Activated CD4-positive, alpha-beta memory T cell treated with anti-CD3 and anti-CD28 coated beads, Interleukin-2, amount 10 ng/mL, durations not matched to agents 7 days and 5 days (primary cell): ENCODE measurements at places on chromosomes 12 and 14. TPM values are rescaled to one million over a fixed set of nuclear protein-coding genes. Genes with fewer than 3 reads are reported as not detected.
A peak's percentile ranks its signal among the peaks of the same experiment; 100 is the strongest.

GRCh38 chr14:58871573-58871972, 233.8 kb downstream of the DACT1 start:
- DNase-seq, result no peak

GRCh38 chr12:57631566-57632072, 1.4 kb downstream of the B4GALNT1 start:
- DNase-seq, result no peak

DNA sequence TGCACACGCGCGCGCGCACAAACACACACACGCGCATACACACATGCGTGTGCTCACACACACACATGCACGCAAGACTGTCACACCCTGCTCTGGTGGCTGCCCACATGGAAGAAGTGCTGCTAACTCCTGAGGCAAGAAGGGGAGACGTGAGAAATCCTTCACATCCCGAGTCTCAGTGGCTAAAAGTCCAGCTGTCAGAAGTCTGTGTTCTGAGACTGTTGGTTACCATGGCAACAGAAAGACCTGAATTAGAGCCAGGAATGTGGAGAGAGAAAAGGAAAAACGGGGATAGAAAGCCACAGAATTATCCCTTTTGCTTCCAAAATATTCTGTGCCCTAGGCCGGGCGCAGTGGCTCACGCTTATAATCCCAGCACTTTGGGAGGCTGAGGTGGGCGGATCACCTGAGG, 71.2 kb downstream of the PPFIBP1 start:
- no peak for DNase-seq

- DNase-seq, result no peak
These were observed 178.2 kb downstream of the RASSF9 start for GRCh38 chr12:85657836-85658630.

DNA sequence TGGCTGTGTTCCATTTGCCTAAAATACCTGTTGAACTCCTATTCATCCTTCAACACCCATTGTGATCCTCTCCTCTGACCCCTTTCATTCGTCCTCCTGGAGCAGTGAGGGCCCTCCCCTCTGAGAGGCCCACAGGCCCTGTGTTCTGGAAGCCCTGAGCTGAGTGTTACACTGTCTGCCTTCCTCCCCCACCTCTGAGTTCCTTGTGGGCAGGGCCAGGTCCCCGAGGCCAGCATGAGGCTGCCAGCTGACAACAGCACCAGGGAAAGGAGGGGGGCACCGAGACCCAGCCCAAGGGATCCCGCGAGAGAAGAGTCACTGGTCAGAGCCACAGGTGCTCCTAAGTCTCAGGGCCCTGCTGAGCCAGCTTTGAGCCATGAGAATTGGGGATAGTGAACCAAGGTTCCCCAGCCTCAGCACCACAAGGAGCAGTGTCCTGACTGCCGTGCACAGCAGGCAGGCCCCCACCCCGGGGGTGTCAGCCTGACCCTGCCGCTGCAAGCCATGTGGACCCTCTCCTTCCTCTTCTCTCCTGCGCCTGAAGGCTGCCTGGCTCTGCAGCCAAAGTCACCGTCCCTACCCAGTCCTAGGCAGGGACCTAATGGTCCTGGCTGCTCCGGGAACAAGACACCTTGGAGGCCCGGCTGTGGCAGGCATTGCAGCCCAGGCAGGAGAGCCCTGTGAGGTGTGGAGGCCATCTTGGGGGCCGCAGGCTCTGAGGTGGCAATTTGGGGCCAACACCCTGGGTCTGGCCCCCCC, 52.5 kb downstream of the BEGAIN start:
- peak; percentile 15 for DNase-seq

DNA sequence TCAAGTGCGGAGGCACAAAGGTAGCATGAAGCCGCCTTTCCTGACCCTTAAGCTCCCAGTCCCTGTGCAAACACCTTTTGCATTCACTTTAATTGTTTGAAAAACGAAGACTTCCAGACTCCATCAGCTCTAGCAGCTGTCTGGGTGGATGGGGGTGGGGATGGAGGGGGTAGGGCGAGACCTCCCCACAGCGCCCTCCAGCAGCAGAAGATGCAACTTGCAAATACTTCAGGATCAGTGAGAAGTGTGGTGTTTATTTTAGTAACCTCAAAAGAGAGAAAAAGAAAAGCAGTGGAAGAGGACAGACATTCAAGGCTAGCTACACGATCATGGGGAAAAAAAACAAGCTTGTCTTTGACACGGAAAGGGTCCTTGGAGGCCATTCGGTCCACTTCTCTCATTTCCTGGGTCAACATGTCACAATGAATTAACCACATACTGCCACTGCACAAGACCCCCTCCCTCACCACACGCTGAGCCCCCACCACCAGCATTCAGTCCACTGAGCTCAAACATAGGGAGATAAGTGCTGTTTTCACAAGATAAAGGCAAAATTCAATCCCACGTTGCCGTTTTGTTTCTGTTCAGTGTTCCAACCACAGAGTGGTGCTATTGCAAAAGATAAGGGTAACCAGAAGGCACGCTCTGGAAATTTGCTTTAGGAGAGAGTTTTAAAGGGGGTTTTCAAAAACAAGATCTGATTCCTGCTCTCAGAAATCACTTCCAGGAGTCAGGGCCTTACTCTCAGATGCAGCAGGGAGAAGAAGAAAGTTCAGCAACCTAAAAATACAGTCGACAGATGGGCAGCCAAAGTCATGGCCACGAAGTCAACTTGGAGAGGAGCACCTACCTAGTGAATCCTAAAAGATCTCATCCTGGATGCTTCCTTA, 3.3 kb upstream of the NTF3 start:
- no peak for DNase-seq

The A2M gene
- total RNA-seq, result not detected

The PDE3A gene
- total RNA-seq, result not detected

The SLC2A13 gene
- total RNA-seq, result 3.4 TPM
